Calu3 (cell line): ENCODE measurements at places on chromosomes 12 and 14.

- peak; percentile 32 for DNase-seq
These were observed 167.4 kb upstream of the HMGA2 start for GRCh38 chr12:65656891-65657351.

DNA sequence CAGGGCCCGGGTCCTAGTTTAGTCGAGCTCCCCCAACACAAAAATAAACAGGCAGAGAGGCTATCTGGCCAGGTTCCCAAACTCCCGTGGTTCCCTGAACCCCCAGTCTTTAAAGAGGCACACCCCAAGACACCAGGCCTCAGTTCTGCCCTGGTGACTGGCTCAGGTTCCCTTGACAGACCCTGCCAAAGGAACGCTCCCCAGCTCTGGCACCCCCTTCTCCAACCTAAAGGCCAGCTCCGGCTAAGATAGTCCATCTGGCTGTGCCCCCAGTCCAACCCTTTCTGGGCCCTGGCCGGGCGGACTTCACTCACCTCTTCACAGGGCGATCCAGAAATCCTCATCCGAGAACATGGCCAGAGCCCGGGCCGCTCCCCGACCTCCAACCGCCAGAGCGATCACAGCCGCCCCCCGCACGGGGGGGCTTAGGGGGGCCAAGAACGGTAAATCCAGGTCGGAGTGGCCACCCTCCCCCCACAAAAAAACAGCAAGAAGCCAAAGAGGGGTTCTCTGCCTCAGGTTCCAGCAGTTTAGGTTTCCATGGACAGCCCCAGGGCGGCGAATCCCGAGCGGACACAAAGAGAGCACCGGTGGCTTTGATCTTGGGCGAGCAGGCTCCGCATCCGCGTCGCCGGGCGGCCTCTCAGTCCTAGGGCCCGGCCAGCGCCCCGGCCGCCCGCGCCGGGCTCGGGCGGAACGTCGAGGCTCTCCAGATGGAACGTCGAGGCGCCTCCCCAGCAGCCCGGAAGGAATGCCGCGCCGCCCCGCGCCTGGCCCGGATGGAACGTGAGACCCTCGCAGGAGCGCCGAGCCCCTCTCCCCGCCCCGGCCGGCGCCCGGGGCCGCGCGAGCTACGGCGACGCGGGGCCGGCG lies 1.1 kb downstream of the KMT2D start:
- peak; percentile 13 for DNase-seq

GRCh38 chr12:24822121-24822899 lies 126.6 kb downstream of the BCAT1 start:
- no peak for DNase-seq

DNA sequence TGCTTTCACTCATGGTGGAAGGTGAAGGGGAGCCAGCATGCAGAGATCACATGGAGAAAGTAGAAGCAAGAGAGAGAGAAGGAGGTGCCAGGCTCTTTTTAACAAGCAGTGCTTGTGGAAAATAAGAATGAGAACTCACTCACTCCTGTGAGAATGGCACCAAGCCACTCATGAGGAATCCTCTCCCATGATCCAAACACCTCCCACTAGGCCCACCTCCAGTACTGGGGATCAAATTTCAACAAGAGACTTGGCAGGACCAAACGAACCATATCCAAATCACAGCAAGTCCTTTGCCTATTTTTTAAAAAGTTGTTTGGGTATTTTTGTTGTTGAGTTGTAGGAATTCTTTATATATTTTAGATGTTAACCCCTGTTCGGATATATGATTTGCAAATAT lies 245.9 kb upstream of the ARID2 start:
- DNase-seq: no peak

DNA sequence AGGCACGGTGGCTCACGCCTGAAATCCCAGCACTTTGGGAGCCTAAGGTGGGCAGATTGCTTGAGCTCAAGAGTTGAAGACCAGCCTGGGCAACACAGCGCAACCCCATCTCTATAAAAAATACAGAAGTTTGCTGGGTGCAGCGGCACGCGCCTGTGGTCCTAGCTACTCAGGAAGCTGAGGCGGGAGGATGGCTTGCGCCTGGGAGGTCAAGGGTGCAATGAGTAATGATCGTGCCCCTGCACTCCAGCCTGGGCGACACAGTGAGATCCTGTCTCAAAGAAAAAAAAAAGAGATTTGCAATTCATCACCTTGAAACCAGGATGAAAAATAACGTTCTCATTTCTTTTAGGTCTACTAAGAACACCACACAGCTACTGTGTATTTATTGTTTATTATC lies 4.0 kb downstream of the STX2 start:
- no peak for DNase-seq

- peak; percentile 19 for DNase-seq
These were observed 15.5 kb upstream of the KRR1 start for GRCh38 chr12:75526655-75527511.

GRCh38 chr14:97298331-97298730 lies 501.1 kb downstream of the VRK1 start:
- DNase-seq: no peak

DNA sequence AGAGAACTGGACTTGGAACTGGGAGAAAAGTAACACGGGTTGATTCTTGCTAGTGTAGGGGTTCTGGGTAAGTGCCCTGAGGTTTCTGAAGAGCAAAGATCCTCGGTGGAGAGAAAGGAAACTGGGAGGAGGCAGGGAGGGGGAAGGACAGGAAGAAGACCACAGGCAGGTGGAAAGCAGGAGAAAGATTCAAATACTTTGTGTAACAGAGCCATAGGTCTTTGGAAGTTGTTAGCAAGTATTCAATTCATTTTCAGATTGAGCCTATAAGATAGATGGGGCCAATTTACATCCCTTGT lies 1.3 kb downstream of the PNP start:
- no peak for DNase-seq

DNA sequence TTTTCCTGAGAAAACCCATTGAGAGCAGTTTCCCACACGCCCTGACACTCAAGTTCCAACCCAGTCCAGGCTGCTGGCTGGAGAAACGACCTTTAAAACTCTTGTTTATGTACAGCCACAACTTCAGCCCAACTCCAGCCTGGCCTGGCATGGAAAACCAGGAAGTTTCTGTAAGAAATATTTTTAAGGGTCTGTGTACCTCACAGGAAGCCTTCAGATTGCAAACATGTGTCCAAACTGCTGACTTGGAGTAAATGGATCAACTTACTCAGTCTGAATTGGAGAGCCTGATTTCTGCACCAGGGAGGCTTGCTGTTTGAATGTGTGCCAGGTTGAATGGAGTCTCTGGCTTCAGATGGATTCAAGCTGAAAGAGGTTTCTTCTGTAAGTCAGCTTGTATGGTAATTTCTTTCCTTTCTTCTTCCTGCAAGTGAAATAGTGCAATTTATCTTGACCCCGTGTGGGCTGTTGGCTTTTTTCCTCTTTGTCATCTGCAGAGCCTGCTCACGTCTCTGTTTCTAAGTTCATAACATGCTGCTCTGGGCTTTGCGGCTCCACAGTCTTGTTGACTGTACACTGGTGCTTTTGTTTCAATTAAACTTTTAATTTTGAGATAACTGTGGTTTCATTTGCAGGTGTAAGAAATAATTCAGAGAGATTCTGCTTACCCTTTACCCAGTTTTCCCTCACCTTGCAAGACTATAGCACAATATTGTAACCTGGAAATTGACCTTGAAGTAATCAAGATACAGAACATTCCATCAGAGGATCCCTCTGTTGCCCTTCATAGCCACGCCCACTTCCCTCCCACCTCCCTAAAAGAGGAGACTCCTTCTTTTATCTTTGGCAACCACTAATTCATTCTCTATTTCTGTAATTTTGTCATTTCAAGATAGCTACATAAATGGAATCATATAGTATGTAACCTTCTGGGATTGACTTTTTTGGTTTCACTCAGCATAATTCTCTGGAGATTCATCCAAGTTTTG lies 109.7 kb upstream of the PRMT8 start:
- DNase-seq: no peak

GRCh38 chr14:60317609-60318008 lies 68.6 kb downstream of the PPM1A start:
- no peak for DNase-seq

DNA sequence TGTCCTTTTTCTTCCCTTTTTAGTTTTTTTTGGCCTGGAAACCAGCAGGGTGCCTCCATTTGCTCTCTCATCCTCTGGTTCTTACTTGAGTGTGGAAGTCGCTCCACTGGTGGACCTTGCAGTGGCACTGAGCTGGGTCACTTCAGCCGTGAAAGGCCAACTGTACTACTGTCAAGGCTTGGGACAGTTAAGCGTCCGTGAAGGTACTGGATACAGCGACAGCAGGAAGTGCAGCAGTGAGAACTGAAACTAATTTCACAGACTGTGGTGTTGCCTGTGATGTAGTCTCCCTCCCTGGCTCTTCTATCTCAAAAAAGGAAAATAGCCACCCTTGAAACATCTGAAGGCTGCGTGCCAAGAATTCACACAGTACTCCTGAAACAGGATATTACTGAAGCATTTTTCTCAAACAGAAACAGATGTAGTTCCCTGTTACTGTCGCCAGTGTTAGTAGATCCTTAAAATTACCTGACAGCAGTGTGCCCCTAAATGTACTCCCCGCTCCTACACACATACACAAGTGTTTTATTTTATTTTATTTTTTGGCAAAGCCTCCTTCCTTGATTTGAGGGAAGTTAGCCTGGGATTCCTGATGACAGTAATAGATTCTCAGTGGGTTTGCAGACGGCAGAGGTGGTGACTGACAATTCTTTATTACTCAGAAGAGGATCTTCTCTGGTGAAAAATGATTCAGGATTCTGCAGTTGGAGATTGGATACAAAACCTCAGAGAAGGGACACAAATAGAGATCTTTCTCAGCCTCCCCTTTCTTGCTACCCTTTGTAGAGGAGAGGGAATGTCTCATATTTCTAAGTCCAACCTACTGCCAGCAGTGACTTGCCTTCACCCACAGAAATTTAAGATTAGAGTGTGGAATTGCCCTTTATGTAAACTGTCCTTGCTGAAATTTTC lies 4.4 kb downstream of the SUSD6 start:
- peak; percentile 34 for DNase-seq

- DNase-seq: no peak
These were observed 116.7 kb upstream of the MYL2 start for GRCh38 chr12:111037047-111037446.

GRCh38 chr12:130965668-130966067 lies 12.0 kb downstream of the ADGRD1 start:
- DNase-seq: no peak

DNA sequence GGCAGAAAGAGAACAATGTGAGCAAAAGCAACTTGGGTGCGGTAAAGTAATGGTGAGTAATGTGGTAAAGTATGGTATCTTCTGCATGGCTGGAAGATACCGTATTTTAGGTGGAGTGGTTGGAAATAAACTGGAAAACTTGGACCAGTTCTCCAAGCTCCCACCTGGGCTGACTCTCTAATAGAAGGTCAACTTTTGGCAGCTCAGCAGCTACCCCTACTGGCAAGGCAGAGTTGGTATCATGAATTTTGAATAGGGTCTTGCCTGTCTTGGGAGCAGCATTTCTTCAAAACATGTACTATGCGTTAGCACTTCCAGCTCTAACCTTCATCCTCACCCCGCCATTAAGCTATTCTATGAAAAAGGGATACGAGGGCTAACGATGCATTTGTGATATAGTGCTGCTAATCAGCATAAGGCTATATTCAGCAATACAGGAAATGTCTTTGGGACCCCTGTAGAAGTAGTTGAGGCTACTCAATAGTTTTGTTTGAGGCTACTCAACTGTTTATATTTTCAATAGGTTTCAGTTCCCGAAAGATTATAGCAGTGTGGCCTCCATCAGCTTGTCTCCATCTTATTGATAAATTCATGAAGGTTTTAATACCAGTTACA lies 276.3 kb upstream of the FAR2 start:
- peak; percentile 79 for DNase-seq

GRCh38 chr12:1226951-1227350 lies 235.9 kb downstream of the ERC1 start:
- DNase-seq: no peak

- no peak for DNase-seq
These were observed at the start of gene SYCP3 for GRCh38 chr12:101738920-101739665. Gene SYCP3 (minus strand): TSS chr12:101739462. CDS start chr12:101737935, 1,527 bp downstream.

- DNase-seq: no peak
These were observed 466.5 kb downstream of the APAF1 start for GRCh38 chr12:99111600-99111999.

GRCh38 chr12:52327830-52328500 lies 6.8 kb upstream of the KRT83 start:
- no peak for DNase-seq

DNA sequence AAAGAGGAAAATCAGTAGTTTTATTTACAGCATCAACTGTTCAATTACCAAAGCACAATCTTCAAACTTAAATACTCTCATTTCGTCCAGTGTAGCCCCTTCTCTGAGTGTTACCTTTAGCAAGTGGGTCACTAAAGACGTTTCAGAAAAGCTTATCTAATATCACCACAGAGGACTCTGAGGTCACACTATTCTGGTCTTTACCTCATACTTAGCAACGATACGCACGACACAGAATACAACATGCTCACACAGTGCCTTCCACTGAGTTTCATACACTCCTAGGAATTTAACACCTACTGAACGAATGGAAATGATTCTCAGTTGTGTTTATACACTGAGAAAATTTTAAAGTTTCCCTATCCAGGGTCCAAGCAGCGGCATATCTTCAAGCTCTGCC lies 2.0 kb downstream of the SYT10 start:
- no peak for DNase-seq

DNA sequence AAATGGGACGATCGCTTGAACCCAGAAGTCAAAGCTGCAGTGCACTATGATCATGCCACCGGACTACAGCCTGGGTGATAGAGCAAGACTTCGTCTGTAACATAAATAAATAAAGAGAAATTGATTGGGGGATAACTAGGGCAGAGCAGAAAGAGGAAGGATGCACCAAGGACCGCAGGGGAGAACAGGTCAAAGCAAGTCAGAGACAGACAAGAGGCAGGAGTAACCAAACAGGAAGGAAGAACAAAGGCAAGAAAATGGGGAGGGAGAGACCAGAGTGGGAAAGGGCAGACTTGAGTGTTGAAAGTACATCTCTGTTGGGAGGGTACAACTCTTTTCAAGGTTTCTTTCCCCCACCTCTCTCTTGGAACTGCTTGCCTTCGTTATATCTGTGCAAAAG lies 50.8 kb upstream of the ELK3 start:
- no peak for DNase-seq

DNA sequence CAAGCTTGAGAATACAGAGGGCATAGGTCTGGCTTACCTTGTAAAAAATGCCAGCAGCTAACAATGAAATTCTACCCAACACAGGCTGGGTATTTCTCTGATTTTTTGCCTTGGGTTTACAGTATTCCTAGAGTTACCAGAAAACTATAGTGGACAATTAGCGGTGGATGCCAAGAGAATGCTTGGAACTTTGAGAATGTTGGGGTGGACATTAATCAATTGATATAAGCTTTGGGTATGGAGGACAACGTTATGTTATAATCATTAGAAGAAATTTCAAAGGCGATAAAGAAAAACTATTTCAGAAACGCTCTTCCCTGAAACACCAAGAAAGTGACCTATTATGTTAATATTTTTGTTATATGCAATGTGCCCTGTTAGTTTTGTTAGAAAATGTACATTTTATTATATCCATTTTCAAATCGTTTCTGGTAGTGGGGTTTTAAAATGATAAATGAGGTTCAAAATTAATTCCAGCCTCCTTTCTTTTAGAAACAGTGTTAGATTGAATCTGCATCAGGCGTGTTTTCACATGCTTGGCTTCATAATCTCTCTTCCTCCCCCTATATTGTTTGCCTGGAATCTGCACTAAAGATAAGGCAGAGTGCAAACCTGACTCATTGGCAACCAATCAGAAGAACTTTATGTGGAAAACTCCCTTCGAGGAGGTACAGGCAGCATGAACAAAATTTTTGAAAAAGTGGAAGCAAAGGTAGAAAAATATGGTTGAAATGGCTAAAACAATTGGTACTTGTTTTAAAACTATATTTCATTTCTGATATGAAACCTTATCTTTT lies 1.4 kb upstream of the PTPRQ start:
- DNase-seq: no peak

- DNase-seq: no peak
These were observed 78.9 kb downstream of the NOS1 start for GRCh38 chr12:117282490-117282889.

- DNase-seq: no peak
These were observed 1.9 kb downstream of the GAPDH start for GRCh38 chr12:6535960-6536847.
